A172 (cell line): ENCODE measurements at places on chromosomes 3 and 15.

- no peak for DNase-seq
Measured at GRCh38 chr3:12440927-12441714, 43.2 kb upstream of the TSEN2 start.

- no peak for DNase-seq
Measured at GRCh38 chr3:125207507-125207906, 5.0 kb downstream of the SLC12A8 start.

GRCh38 chr3:157073810-157074209, 86.1 kb downstream of the CCNL1 start:
- no peak for DNase-seq

GRCh38 chr15:73212424-73212823, 156.3 kb downstream of the HCN4 start:
- DNase-seq: no peak

- no peak for DNase-seq
Measured at GRCh38 chr3:149634573-149634972, 23.3 kb downstream of the WWTR1 start.

DNA sequence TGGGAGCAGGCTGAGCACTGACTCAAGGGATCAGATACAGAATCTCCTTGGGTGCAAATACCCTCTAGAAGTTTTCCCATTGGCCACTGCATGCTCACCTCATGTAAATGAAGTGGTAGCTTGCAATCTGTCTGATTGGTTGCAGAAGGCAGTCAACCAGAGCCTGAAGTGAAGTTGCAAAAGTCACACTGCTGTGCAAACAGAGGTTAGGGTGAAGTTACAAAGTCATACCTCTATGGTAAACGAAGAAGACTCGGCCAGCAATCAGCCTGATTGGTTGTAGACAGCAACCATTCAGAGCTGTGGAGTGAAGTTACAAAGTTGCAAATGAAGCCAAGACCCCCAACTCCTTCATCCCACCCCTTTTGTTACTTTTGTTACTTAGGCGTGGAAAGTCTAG, 27.1 kb downstream of the STARD9 start:
- no peak for DNase-seq

- DNase-seq: no peak
Measured at GRCh38 chr15:69679623-69680228, 227.1 kb downstream of the RPLP1 start.

DNA sequence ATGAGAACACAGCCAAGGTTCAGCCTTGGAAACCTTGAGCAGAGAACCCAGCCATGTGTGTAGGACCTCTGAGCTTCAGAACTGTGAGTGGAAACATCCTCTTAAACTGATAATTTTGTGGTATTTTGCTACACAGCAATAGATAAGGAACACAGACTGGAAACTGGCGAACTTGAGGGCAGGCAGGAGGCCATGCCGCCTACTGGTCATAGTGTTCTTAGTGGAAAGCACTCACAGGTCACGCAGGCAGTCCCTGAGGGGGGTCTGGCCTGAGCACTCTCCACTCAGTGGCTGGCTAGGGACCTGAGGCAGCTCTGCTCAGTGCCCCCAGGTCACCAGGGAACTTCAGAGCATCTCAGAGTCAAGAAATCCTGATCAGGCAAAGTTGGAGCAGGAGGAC, 9.7 kb upstream of the XIRP1 start:
- no peak for DNase-seq

GRCh38 chr15:74312445-74313007, 54.9 kb downstream of the CYP11A1 start:
- no peak for DNase-seq

- DNase-seq: no peak
Measured at GRCh38 chr3:134074790-134075567, 45.3 kb upstream of the SLCO2A1 start.

DNA sequence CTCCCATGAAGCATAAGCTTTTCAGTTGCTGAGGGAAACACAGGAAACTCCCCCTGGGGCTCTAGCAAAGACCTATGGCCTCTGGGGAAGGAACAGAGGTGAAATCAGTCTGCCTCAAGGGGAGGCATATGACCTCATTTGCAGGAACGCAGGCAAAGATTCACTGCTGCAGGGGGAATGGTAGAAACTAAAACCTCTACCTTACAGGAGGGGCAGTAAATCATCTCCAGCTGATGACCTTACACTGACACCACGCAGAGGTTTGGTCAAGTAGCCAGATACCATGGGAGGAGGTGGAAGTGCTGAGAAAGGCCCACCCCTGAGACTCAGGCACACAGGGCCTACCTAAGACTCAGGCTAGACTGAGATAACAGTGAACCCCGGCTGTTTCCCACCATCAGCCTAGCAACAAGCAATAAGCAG, 81.1 kb downstream of the RAD18 start:
- DNase-seq: no peak

DNA sequence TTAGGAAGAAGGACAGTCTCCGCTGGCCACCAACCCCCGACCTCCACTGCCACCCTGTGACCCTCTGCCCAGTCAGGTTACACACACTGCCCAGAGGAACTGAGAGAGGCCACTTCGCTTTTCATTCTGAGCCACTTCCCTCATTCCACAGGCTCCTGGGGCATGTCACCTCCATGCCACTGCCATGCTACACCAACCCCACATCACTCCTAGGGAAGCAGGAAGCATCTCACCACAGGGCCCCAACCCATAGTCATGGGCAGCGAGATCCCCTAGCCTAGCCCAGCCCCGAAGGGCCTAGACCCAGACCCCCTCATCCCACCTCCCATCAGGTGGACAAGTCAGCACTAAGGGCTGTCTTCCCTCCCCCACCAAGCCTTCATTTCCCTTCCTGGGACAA, 1.4 kb downstream of the PLCB2 start:
- no peak for DNase-seq

- no peak for DNase-seq
Measured at GRCh38 chr3:156920399-156920798, 94.2 kb downstream of the LEKR1 start.

- peak; percentile 40 for DNase-seq
Measured at GRCh38 chr15:91947293-91947679, 93.8 kb downstream of the SLCO3A1 start.

- DNase-seq: no peak
Measured at GRCh38 chr15:92460023-92460422, 66.3 kb downstream of the ST8SIA2 start.

- DNase-seq: no peak
Measured at GRCh38 chr3:30352410-30353318, 253.7 kb upstream of the TGFBR2 start.
